ENCODE measurements at places on chromosomes 2 and 18.

- peak; percentile 16 for DNase-seq
Measured at GRCh38 chr2:46258937-46259776, 38.0 kb upstream of the EPAS1 start.

DNA sequence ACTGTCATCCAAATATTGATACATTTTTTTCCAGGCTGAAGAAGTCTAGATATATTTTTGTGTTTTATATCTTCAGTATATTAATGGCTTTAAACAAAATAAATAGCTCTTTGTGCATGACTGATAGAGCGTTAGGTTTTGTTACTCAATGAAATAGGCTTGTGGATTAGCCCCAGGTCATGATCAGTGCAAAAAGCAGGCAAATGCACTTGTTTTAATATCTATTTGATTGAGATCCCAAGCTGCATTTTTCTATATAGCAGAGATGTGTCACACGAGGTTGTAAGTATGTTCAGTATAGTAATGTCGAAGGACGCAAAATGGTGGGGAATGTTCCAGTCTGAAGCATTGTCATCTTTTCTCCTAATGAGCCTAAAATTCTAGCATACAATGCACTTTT is 198.5 kb downstream of the ZNF407 start:
- DNase-seq: no peak

DNA sequence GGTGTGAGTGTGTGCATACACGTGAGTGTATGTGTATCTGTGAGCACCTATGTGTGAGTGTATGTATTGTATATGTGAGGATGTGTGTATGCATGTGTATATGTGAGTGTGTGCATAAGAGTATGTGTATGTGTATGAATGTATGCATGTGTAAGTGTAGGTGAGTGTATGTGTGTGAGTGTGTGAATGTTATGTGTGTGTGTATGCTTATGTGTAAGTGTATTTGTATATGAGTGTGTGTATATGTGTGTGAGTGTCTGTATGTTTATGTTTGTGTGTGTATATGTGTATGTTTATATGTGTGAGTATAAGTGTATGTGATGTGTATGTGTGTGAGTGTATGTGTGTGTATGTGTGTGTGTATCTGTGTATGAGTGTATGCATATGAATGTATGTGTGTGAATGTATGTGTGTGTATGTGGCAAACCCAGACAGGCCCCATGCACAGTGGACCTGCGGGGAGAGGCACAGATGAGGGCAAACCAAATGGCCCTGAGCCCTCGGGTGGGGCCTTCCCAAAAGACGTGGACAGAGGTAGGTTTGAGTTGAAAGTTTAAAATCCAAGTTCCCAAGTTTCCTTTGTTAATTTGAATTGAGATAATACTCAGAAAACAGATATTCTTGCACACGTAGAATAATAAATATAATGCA is 51.5 kb downstream of the EDAR start:
- DNase-seq: no peak

GRCh38 chr2:230068016-230068650 is 591 bp downstream of the SLC16A14 start:
- peak; percentile 23 for DNase-seq

- DNase-seq: no peak
Measured at GRCh38 chr2:139916822-139917221, 1136.6 kb upstream of the NXPH2 start.

GRCh38 chr2:105518897-105519296 is 120.0 kb upstream of the FHL2 start:
- no peak for DNase-seq

GRCh38 chr2:177396703-177397460 is 4.3 kb downstream of the AGPS start:
- DNase-seq: peak; percentile 57

- DNase-seq: no peak
Measured at GRCh38 chr2:68807821-68808266, 63.4 kb downstream of the BMP10 start.
